SK-N-SH (cell line): ENCODE measurements at places on chromosomes 3 and 15.

DNA sequence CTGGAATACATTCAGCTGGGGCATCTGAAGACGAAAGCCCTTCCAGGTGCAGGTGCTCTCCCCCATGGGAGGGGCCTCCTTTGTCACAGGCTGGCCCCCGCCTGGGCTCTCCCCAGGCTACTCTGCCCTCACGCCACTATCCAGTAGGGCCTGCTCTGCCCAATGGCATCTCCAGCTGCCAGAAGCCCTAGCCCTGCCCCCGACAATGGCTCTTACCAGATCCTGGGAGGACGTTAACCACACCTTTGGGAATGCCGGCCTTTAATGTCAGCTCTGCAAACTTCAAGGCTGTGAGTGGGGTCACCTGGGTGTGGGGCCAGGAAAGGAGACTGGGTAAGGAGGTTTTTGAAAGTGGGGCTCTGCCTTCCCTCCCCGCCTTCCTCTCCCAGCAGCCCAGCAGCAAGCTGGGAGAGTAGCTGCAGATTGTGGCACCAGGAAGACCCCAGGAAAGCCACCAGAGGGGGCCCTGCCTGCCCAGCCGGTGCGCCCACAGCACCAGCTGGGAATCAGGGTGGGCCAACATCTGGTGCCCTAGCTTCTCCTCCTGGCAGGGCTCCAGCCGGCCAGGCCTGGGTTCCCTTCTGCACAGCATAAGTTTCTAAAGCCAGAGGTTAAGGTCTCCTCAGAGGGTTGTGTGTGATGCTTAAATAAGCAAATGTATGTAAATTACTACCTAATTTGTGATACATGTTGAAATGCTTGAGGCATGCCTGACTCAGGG is 40.4 kb upstream of the SLC41A3 start:
- H3K27me3 ChIP-seq: no peaks in the 10 kb centered on the region
- H3K27ac ChIP-seq: no peak overlapping the region
- no peaks in the 10 kb centered on the region for H3K4me1 ChIP-seq
- H3K36me3 ChIP-seq: no peaks in the 10 kb centered on the region
- H3K4me3 ChIP-seq: no peak overlapping the region
- DNase-seq: peak; percentile 83

GRCh38 chr15:58139989-58140522 is 1.9 kb downstream of the AQP9 start:
- 0 out of 2 replicates have a peak, but pooled peaks cover 10% of the 10 kb centered on the region for H3K27me3 ChIP-seq
- H3K4me3 ChIP-seq: no peak overlapping the region
- no peak overlapping the region for H3K27ac ChIP-seq
- H3K36me3 ChIP-seq: no peaks in the 10 kb centered on the region

DNA sequence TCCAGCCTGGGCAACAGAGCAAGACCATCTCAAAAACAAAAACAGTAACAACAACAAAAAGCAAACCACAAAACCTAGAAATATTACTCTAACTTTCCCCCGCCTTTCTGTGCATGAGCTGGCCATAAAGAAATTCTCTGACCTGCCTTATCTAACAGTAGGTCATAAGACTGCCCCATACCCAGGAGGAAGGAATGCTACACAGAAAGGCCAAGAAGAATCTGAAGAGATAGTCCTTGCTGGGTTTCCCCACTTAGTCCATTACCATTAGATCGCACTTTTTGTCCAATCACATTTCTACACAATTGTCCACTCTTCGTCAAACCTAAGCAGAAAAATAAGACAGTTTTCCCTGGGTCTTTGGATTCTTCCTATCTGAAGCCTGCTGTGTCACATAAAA is 23.5 kb downstream of the CIAO2A start:
- no peak for DNase-seq
- no peak overlapping the region for H3K4me3 ChIP-seq
- H3K27ac ChIP-seq: no peak overlapping the region
- H3K27me3 ChIP-seq: no peaks in the 10 kb centered on the region
- H3K4me1 ChIP-seq: peaks cover 14% of the 10 kb centered on the region

DNA sequence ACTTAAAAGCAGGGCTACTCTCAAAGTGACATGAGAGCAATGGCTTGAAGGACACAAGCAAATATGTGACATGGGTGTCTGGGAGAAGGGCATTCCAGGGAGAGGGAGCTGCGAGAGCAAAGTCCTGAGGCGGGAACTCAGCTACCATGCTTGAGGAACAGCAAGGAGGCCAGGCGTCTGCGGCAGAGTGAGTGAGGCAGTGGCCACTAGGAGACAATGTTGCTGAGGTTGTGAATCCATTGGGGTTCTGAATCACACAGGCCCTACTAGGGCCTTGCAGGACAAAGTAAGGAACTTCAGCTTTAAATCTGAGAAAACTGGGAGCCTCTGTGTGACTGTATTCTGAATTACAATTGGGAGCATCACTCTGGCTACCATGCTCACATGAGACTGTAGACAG is 94.1 kb upstream of the PRICKLE2 start:
- no peaks in the 10 kb centered on the region for H3K27me3 ChIP-seq
- no peak overlapping the region for H3K4me3 ChIP-seq
- H3K36me3 ChIP-seq: no peaks in the 10 kb centered on the region
- H3K27ac ChIP-seq: no peak overlapping the region
- no peaks in the 10 kb centered on the region; the same call in none of the 2 replicates for H3K4me1 ChIP-seq

DNA sequence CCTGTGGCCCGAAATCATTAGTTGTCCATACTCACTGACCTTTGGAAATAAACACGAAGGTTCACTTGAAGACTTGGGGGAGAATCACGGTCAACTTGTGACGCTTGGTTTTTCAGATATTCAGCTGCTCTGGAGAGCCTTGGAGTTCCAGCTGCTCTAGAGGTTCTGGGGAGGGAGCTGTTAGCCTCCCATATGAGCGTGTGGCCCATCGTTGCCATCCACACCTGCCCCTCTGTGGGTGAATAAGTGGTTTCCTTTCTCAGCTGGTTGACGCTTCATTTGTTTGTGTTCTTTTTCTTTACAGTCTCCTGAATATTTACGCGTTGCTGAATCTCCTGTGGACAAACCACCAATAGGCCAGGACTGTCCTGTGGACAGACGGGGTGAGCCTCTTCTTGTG is 35.6 kb downstream of the APBA2 start:
- peaks cover 10% of the 10 kb centered on the region; the same call in 1 of the 2 replicates for H3K4me1 ChIP-seq
- H3K36me3 ChIP-seq: peaks cover 9% of the 10 kb centered on the region; the same call in 1 of the 2 replicates
- DNase-seq: no peak

- H3K36me3 ChIP-seq: no peaks in the 10 kb centered on the region
- no peaks in the 10 kb centered on the region for H3K27me3 ChIP-seq
- H3K4me3 ChIP-seq: no peak overlapping the region
- no peaks in the 10 kb centered on the region for H3K4me1 ChIP-seq
Measured at GRCh38 chr3:144096016-144096415, 124.4 kb downstream of the DIPK2A start.

GRCh38 chr3:77281721-77282120 is 241.8 kb downstream of the ROBO2 start:
- no peak overlapping the region for H3K4me3 ChIP-seq
- H3K4me1 ChIP-seq: no peaks in the 10 kb centered on the region
- H3K27me3 ChIP-seq: no peaks in the 10 kb centered on the region
- no peaks in the 10 kb centered on the region for H3K36me3 ChIP-seq
- H3K27ac ChIP-seq: no peak overlapping the region

DNA sequence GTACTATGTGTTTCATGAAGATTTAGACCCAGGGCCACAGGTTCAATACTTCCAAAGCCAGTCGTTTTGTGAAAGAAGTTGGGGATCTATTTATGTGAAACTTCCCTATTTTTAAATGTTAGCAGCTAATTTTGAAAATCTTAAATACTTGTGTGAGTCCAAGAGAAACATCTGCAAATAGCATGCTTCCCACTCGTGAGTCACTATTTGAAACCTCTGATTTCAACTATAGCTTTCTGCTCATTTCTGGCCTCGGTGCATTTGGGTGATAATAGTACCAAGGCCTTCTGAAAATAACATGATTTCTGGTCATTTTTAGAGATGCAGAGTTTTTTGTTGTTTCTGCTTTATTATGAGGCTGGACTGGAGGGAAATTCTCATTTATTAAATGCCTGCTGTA is 110.0 kb downstream of the OPA1 start:
- no peak for DNase-seq
- no peaks in the 10 kb centered on the region for H3K4me1 ChIP-seq
- no peaks in the 10 kb centered on the region for H3K27me3 ChIP-seq
- no peak overlapping the region for H3K27ac ChIP-seq

DNA sequence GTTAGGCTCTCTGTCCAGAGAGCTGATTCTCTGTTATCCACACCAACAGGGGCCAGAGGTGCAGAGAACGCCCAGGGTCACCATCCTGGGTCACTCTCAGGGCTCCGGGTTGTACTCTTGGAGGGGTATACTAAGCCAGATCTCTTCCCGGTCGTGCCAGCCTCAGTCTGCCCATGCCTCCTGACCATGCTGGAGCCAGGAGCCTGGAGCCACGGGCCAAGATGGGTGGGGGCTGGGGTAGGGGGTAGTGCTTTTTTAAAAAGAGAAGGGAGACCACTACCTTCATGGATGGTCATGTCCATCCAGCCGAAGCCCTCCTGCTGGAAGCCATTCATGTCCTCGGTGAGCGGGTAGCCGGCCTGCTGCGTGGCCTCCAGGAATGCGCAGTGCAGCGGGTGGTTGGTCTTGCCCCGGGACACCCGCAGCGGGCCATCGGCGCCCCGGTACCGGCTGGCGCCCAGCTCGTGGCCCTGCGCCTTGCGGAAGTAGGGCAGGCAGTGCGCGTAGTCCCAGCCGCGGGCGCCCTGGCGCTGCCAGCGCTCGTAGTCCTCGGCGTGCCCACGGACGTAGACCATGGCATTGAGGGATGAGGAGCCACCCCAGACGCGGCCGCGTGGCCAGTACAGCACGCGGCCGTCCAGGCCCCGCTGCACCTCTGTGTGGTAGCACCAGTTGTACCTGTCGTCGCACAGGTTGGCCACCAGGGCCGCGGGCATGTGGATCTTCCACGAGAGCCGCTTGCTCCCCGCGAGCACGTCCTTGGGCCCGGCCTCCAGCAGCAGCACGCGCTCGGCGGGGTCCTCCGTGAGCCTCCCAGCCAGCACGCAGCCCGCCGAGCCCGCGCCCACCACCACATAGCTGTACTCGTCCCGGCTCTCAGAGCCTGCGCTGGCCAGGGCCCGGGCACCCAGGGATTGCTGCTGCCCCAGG is 22.9 kb downstream of the CHDH start:
- H3K27me3 ChIP-seq: no peaks in the 10 kb centered on the region
- no peak for DNase-seq
- no peak overlapping the region for H3K4me3 ChIP-seq
- H3K27ac ChIP-seq: no peak overlapping the region
- no peaks in the 10 kb centered on the region for H3K36me3 ChIP-seq

- H3K4me1 ChIP-seq: no peaks in the 10 kb centered on the region
- no peak for DNase-seq
- H3K4me3 ChIP-seq: no peak overlapping the region
- H3K27me3 ChIP-seq: no peaks in the 10 kb centered on the region
- no peaks in the 10 kb centered on the region for H3K36me3 ChIP-seq
Measured at GRCh38 chr3:194051366-194052149, 84.4 kb upstream of the HES1 start.

GRCh38 chr15:86295511-86295910 is 215.8 kb downstream of the AGBL1 start:
- DNase-seq: no peak
- no peak overlapping the region for H3K27ac ChIP-seq
- H3K4me3 ChIP-seq: no peak overlapping the region
- H3K27me3 ChIP-seq: no peaks in the 10 kb centered on the region

DNA sequence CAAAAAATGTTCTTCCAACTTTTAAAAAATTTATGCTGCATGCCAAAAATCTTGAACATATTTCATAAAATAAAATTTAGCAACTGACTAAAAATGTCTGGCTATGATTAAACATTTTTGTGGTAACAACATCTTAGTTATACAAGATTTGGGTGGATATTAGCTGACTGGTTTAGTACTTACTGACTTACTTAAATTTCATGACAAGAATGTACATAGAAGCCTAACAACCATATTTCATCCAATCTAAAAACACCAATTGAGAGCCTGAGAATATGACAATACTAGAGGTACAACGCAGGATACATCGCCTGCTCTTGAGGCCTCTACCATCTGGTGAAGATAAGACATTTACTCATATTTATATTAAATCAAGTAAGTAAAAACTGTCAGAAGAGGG is 34.6 kb downstream of the GNB4 start:
- DNase-seq: no peak
- H3K36me3 ChIP-seq: peaks cover 71% of the 10 kb centered on the region

DNA sequence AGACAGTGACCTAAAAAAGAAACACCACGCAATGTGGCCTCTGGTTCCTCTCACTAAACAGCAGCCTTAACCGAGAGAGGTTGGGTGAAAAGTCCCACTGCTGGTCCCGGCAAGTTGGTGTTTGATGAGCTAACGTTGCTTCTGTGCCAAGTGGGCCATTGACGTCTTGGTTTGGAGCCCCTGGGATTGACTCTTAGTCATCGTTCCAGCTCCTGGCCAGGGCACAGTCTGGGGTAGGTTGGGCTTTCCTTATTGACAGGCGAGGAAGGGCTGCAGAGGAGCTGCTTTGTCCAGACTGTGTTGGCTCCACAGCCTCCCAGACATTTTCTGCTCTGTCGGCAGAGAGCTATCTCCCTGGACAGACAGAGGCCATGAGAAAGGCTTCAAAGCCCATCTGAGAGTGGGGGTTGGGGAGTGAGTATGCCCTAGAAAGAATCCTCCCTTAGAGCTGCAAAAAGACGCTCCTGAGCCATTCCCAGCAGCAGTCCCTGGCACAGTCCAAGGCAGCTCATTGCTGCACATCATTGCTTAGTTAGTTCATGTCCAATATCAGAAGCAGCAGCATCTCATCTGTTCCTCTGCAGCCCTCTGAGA is 28.6 kb upstream of the C3orf80 start:
- DNase-seq: no peak
- H3K27me3 ChIP-seq: no peaks in the 10 kb centered on the region
- no peak overlapping the region for H3K27ac ChIP-seq
- H3K4me3 ChIP-seq: no peak overlapping the region
- H3K36me3 ChIP-seq: no peaks in the 10 kb centered on the region

DNA sequence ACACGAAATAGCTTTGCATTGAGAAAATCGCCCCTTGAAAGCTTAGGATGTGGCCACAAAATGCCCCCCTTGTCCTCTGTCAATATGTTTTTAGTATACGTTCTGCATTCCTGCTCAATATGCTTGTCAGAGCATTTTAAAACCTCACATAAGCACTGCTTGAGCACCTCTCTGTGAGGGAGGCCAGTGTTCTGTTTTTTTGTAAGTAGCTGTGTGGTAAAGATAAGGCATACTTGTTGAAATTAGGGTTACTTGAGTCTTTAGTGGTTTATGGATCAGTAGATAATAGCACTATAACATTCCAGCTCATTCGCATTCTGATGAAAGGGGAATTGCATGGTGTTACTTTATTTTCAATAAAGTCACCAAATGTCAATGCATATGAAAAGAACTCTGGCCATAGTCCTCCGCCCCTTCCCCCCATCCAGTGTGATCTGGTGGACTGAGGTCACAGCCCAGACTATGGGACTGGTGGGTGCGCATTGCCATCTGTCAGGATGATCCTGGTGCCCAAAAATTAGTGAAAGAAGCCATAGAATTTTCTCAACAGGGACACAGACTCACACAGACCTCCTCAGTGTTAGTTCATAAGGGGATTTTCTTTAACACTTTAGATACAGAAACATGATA is 33.1 kb downstream of the IL1RAP start:
- no peak for DNase-seq
- H3K4me1 ChIP-seq: peaks cover 15% of the 10 kb centered on the region; the same call in 1 of the 2 replicates
- H3K4me3 ChIP-seq: no peak overlapping the region
- H3K27ac ChIP-seq: no peak overlapping the region
- no peaks in the 10 kb centered on the region for H3K27me3 ChIP-seq

- peaks cover 51% of the 10 kb centered on the region for H3K36me3 ChIP-seq
- DNase-seq: no peak
- no peak overlapping the region for H3K27ac ChIP-seq
Measured at GRCh38 chr3:149647812-149648211, 10.0 kb downstream of the WWTR1 start.
